ENCODE measurements at places on chromosomes 6 and 20.

- no peak for DNase-seq
Observed at GRCh38 chr6:166852451-166852975, 103.8 kb downstream of the RNASET2 start.

GRCh38 chr6:170234419-170234818 is 56.5 kb downstream of the DLL1 start:
- no peak for DNase-seq

DNA sequence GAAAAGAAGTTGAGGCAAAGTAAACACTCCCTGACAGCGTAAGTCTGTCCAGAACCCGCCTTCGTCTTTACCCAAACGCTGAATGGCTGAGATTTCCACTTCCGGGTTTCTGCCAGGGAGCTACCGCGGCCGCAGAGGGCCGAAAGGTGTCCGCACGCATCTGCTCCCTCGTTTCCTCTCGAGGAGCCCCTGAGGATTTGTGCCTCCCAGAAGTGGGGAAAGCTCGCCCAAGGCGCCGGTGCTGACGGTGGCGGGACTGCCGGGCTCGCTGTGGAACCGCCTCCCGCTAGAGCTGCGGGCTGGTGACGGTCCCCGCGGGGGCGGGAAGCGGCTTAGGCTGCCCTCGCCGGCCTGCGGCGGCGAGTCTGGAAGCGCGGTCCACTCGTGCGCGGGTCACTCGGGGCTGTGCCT is 1760.2 kb upstream of the DEFB115 start:
- no peak for DNase-seq

GRCh38 chr6:125526007-125526720 is 223.3 kb upstream of the HEY2 start:
- DNase-seq: no peak

DNA sequence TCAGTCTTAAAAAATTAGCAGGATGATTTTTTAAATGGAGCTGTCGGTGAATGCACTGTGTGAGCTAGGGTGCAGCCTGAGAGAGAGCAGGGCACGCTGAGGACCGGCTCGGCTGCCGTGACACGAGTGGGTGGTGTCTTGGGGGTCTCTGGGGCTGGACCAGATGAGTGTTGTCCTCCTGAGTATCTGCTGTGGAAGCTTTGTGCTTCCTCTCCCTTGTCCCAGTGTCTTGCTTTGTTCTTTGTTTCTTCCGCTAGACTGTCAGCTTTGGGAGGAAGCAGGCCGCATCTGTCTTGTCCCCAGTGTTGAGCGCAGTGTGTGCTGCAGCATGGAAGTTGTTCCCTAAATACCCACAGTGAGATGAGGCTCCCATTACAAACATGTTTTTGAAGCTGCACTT is 89.4 kb downstream of the RTN4IP1 start:
- DNase-seq: no peak

- DNase-seq: no peak
Observed at GRCh38 chr6:11425876-11426275, 111.7 kb upstream of the TMEM170B start.

DNA sequence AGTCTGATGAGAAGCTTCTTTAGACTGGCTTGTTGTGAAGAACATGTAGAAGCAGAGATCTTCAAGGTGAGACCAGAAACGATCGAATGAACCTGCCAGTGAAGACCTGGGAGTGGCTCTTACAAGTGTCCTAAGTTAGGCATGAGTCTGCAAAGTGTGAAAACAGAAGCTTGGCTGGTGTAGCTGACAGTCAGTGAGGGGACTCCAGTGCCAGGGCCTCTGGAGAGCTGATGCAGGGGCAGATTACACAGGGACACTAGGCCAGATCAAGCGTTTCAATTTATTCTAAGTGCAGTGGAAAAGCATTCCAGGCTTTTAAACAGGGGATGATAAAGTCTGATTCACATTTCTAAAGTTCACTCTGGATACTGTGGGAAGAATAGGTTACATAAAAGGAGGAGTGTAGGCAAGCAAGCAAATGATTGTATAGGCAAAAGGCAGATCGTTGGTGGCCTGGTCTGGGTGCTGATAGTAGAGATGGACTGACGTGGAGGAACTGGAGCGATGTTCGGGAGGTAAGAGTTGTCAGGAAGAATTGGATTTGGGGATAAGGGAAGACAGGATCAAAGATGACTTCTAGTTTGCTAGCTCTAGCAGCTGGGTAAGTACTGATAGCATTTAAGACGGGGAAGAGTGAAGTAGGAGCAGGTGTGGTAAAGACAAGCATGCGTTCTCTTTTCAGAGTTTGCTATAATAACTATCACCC is 133.5 kb downstream of the MAN1A1 start:
- no peak for DNase-seq

DNA sequence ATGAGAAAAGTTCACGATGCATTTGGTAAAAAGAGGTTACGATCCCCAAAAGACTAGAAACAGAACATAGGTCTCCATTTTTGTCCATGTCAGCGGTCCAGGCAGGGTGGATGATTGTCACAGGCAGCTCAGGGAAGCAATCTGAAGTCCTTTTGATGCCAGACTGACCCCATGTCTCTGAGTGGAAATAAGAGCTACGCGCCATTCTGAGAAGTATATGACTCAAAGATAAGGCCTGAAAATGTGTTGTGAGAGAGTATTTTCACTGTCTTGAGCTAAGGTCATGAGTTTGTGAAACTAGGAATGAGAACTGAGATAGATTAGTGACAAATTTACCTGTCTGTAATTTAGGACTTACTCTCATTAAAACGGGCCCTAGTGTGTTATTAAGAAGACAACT is 69.5 kb downstream of the LYRM4 start:
- DNase-seq: no peak

GRCh38 chr6:87068795-87069194 is 26.1 kb downstream of the CGA start:
- no peak for DNase-seq

- no peak for DNase-seq
Observed at GRCh38 chr6:82085701-82086100, 161.8 kb downstream of the IBTK start.

- no peak for DNase-seq
Observed at GRCh38 chr6:149045404-149045803, 272.1 kb upstream of the TAB2 start.

GRCh38 chr20:32281711-32282110 is 4.3 kb downstream of the KIF3B start:
- no peak for DNase-seq

DNA sequence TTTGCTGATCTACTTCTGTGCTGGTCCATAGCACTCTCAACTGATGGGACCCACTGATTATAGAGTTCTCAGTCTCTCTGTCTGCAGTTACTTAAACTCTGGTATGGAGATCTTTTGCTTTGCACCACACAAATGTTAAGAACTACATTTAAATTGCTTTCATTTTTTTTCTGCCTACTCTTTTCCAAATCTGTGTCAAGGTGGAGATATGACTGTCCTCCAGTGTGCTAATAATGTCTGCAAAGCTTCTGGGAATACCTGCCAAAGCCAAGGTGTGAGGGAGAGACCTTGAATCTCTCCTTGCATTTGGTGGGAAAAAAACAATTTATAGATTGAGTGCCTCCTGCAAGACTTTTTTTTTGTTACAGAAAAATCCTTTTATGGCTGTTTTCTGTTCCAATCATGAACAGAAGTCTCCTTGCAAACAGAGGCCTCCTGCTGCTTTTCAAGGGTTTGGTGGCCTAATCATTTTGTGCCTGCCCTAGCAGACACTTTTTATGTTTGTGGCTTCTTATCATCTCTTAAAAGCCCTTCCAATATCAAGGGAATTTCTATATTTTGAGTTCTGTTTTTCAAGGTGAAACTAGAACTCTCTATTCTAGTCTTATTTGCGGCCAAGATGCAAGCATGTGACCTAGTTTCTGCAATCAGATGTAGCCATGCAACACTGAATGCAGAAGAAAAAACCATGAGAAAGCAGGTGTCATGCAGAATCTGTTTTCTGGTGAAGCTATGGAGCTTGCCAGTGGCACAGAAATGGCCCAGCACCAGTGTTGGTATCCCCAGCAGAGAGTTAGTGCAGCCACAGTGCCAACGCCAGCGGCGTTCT is 23.2 kb upstream of the AKIRIN2 start:
- no peak for DNase-seq

DNA sequence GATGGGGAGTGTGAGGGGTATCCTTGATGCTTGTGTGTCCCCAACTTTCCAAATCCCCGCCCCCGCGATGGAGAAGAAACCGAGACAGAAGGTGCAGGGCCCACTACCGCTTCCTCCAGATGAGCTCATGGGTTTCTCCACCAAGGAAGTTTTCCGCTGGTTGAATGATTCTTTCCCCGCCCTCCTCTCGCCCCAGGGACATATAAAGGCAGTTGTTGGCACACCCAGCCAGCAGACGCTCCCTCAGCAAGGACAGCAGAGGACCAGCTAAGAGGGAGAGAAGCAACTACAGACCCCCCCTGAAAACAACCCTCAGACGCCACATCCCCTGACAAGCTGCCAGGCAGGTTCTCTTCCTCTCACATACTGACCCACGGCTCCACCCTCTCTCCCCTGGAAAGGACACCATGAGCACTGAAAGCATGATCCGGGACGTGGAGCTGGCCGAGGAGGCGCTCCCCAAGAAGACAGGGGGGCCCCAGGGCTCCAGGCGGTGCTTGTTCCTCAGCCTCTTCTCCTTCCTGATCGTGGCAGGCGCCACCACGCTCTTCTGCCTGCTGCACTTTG is at the start of gene TNF:
Gene TNF (plus strand): TSS at position 231 of the 567 bp plus-strand sequence. CDS start 177 bp downstream, at position 408.
- DNase-seq: no peak

GRCh38 chr20:16368645-16369292 is 204.5 kb downstream of the KIF16B start:
- no peak for DNase-seq

DNA sequence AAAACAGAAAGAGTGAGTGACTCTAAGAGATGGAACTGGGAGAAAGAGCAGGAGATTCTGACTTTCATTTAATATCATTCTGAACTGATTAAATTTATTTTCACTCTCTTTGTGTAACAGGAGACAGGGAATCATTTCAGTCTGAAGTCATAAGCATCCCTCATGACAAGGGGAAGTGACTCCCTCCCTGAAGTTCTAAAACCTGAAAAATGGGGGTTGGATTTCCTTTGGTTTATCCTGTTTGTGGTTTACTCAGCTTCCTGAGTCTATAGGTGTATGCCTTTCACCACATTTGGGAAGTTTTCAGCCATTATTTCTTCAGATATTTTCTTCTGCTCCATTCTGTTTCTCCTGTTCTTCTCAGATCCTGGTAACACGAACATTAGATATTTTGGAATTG is 3.4 kb upstream of the FKBP1A start:
- DNase-seq: no peak

DNA sequence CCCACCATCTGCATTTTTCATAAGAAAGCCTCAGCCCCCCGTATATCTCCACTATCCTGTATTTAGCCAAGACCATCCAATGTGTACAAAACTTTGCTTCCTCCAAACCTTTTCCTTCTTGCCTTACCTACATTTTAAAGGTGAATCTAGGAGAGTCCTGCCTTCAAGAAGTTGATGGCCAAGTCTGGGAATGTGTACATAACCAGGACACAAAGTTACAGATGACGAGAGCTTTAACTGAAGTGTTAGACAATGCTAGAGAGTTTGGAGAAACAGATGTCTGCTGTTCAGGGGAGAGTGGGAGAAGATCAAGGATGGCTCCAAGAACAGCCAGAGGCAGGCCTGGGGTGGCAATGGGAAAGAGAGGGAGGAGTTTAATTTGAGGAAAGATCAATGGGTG is 2.3 kb upstream of the UQCC2 start:
- no peak for DNase-seq

GRCh38 chr6:118856301-118856700 is 37.7 kb upstream of the ASF1A start:
- DNase-seq: no peak

DNA sequence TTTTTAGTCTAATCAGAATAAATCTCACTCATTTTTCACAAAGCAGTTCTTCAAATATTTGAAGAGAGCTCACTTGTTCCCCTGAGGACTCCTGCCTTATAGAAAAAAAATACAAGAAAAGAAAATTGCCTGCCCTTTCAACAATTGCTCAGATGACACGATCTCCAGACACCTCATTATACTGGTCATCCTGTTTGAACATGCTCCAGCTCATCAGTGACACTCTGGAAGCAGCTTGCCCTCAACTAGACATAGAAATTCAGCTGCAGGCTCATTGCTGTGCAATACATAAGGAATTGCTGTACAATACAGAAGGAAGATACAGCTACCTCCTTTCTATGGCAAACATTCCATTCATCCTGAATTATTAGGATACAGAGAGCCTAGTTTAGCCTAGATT is 73.1 kb downstream of the OPN5 start:
- DNase-seq: no peak

GRCh38 chr20:61343934-61344333 is 91.9 kb downstream of the CDH4 start:
- no peak for DNase-seq

GRCh38 chr20:25081065-25081729 is 744 bp downstream of the VSX1 start:
- peak; percentile 71 for DNase-seq

- DNase-seq: no peak
Observed at GRCh38 chr6:95548188-95548786, 29.0 kb upstream of the MANEA start.

DNA sequence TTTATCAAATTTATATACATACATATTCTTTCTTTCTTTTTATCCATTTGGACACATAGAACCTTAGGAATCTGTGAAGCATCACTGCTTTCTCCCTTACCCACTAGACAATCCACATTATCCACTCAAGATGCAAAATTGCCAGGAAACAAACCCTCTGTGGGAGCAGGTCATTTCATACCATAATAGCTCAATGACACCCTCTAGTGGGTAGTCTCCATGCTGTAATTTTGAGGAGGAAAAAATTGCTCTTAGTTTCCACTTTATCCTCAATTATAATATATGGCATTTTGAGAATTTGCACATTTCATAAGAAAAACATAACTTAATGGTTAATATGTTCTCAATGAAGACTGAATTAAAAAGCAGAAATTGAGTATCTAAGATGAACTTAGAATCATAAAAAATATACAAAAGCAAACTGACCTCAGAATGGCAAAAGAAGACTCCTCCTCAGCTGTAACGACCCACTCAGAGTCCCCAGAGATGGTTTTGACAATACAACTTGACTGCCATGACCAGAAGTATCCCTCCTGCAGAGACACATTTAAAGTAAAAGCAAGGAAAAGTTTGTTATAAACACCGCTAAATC is 164.1 kb downstream of the FRK start:
- DNase-seq: peak; percentile 24

- no peak for DNase-seq
Observed at GRCh38 chr6:2554651-2555260, 196.0 kb downstream of the MYLK4 start.

Data from endothelial cell (in vitro differentiated cells).